Globus pallidus (tissue), 1 donor: ENCODE measurements at places on chromosomes 1 and 21.
A peak's percentile ranks its signal among the peaks of the same experiment; 100 is the strongest.

GRCh38 chr1:215860833-215861232, 293.7 kb downstream of the KCTD3 start:
- no peak for DNase-seq

- no peak for DNase-seq
These were observed 72.8 kb downstream of the ATF6 start for GRCh38 chr1:161838885-161839284.

- DNase-seq: no peak
These were observed 95.6 kb downstream of the ASH1L start for GRCh38 chr1:155466996-155467395.

DNA sequence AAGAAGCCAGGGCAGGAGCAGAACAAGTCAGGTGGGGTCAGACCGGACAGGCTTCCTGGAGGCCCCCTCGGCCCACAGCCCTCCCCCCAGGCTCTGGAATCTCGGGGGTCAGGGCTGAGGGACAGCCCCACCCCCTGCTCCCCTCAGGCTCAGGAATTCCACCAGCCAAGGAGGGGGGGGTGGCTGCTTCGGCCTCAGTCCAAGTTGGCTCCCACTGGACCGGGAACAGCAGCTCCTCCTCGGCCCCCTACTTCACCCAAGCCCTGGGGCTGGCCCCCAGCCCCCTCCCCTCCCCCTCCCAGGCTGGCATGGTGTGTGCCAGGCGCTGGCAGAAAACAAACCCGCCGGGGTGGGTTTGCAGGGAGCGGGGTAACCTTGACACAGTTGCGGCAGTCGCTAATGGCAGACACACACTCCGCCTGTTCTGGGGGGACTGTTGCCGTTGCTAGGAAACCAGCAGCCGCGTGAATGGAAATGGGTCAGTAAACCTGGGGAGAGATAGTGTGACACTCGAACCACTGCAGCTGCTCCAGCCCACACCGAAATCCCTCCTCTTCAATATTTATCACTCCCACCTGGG, 32.4 kb downstream of the AHDC1 start:
- DNase-seq: peak; percentile 24

DNA sequence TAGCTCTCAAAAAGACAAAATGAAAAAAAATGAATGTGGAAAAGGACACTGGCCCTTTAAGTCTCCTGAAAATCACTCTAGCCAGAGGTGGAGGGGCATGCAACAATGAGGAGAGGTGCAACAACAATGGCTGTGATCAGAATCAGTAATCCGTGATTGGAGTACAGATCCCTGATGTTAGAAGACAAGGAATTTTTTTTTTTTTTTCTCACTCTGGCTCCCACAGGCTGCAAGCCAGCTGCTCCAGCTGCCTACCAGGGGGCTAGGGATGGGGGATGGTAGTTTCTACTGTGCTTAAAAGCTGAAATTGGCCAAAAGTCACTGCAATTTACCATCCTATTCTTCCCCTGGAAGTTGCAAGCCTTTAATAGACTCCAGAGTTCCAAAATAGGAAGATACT, 54.5 kb downstream of the STYXL2 start:
- DNase-seq: no peak

DNA sequence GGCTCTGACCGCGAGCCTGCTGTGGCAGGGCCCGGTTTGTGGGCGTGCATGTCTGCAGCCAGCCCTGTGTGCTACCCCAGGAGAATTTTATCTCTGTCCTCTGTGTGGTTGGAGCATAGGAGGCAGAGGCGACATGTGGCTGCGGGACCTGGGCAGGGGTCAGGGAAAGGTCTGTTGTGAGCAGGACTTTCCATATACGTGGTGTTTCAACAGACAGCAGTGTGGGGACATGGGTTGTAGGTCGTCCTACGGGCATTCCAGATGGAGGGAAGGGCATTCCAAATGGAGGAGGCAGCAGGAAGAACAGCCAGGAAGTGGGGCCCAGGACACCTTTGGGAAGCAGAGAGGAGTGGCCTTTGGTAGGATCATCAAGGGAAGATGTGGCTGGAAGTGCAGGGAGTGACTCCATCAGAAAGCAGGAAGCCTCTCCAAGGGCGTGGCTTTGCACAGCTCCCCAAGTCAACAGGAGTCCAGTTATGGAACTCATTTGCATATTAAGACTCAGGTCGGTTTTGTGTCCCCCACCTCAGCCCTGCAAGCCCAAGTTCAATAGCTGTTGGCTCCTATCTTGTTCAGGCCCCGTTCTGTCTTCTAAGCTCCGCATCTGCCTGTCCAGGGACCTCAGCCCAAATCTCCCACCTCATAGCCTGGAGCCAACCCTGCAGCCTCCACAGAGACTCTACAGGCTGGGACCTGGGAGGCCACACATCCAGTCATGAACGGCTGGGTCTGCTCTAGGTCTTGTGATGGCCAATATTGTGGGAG, 309.1 kb downstream of the MATN1 start:
- DNase-seq: no peak

DNA sequence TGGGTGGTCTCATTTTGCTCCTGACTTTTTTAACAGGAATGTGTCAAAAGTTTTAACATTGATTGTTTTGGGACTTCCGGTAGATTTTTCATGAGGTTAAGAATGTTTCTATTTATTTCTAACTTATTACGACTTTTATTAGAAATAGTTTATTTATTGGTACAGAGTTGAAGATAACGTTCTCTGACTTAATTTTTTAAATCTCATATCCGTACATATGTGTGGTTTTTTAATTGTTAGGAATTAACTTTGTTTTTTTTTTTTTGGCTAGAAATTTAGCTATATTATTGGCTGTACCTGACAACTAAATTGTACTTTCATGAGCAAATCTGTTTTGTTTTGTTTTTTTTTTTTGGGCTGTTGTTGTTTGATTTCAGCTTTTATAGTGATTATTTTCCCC, 32.0 kb downstream of the RNF2 start:
- no peak for DNase-seq

DNA sequence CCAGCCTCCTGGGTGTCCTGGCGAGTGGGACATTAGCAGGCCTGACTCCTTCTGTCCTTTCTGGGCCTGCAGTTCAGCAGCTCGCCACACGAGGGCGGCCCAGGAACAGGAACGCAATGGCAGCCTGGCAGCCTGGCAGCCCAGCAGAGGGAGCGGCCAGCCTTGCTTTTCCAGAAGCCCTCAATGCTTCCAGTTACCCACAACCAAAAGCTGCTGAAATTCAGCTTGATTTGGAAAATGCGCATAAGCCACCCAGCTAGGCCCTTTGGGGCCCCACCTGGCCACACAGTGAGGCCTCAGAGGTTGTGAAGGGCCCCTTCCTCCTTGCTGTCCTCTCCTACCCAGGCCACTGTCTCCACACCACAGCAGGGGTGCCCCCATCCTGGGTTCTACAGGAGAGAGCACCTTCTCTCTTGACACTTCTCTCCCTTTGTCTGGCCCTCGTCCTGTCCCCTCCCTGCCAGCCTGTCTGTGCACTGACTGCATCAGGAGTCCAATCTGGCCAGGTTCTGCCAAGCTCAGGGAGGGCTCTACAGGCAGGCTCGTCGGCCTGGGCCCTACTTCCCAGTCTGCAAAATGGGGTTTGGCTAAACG, 103.4 kb upstream of the VAMP3 start:
- DNase-seq: peak; percentile 88

- no peak for DNase-seq
These were observed 57.3 kb downstream of the NKAIN1 start for GRCh38 chr1:31182352-31182751.

- no peak for DNase-seq
These were observed 604 bp upstream of the FMN2 start for GRCh38 chr1:240090957-240091600.

- DNase-seq: no peak
These were observed 1.5 kb downstream of the STX6 start for GRCh38 chr1:181021159-181021558.

- no peak for DNase-seq
These were observed 65.1 kb downstream of the GADD45A start for GRCh38 chr1:67749844-67750690.

- DNase-seq: no peak
These were observed 474.0 kb downstream of the SETD4 start for GRCh38 chr21:35586305-35586704.

- no peak for DNase-seq
These were observed at the start of gene PLA2G2A for GRCh38 chr1:19979494-19979977. TSS of gene PLA2G2A (minus strand) at chr1:19979618. CDS start at chr1:19978773, 845 bp downstream.

DNA sequence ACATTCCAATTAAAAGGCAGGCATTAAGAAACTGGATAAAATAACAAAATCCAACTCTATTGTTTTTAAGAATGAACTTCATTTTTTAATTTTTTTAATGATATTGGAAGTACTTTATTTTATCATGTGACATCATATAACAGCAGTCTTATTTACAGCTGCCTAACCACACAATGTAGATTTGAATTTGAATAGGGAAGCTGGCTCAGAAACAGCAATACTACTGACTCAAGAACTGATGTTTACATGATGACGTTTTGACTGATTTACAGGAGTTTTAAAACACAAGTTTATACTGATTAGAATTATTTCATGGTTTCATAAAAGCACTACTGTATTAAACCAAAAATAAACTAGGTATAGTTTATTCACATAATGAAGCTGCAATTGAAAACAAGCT, 348.7 kb upstream of the NR5A2 start:
- no peak for DNase-seq

GRCh38 chr1:38046333-38046883, at the start of gene POU3F1:
TSS of gene POU3F1 (minus strand) at chr1:38046793. CDS start at chr1:38046743, 50 bp downstream.
- DNase-seq: no peak

DNA sequence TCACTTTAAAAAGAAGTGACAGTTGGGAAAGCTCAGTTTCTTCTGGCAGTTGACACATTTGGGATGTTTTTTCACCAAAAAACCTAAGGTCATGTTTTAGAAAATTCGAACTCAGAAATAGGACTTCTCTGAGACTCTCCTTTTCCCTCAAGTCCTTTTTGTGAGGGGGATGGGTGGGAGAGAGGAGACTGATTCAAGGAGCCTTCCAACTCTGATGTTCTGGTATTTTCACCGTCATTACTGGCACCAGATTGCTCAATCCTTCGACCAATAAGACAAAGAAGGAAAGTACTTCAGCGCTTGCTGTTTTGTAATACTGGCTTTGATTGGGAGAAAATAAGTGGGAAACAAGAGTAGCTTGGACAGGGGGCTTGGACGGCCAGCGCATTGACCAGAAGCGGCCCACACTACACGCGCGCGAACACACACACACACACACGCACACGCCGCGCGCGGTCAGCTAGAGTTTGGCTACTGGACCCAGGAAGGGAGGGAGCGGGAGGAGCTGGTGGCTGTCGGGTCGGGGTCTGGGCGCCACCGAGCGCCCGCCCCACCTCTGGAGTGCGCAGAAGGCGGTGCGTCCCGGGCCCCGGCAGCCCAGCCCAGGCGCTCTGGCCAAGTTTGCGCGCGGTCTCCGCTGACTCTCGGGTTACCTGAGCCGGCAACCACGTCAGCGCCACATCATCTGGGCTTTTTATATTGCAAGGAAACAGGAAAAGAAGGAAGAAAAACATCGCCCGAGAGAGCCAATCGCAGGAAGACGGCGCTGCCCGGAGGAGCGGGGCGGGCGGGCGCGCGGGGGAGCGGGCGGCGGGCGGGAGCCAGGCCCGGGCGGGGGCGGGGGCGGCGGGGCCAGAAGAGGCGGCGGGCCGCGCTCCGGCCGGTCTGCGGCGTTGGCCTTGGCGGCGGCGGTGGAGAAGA, at the start of gene KCNK1:
Gene KCNK1 (plus strand): TSS at position 855 of the 921 bp plus-strand sequence. CDS start 66 bp downstream, at position 921.
- DNase-seq: peak; percentile 64

GRCh38 chr1:87131809-87132283, 196.8 kb upstream of the LMO4 start:
- DNase-seq: peak; percentile 81

DNA sequence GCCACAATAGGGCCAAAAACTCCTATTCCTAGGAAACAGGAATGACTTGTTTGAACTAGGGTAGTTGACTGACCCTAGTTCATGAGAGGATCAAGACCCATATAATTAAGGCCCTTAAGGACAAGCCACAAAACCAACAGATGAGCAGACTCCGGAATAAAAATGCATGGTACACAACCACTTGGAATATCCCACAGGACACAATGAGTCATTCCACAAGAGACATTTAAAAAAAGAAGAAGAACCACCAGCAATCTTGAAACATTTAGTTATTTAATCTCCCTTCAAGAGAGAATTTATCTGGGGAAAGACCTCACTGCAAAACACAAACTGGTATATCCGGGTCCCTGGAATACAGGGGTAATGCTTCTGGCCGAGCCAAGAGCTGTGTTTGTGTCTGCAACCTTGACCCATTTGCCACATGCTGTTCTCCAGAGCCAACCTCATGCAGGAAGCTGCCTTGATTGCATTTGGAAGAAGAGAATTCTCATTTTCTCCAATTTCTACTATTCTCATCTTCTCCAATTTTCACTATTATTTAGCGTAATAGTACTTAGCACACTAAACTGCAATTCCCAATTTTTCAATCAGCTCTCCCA, 135.5 kb downstream of the TGFBR3 start:
- no peak for DNase-seq

- DNase-seq: no peak
These were observed 41.4 kb downstream of the CCDC18 start for GRCh38 chr1:93221913-93222312.

DNA sequence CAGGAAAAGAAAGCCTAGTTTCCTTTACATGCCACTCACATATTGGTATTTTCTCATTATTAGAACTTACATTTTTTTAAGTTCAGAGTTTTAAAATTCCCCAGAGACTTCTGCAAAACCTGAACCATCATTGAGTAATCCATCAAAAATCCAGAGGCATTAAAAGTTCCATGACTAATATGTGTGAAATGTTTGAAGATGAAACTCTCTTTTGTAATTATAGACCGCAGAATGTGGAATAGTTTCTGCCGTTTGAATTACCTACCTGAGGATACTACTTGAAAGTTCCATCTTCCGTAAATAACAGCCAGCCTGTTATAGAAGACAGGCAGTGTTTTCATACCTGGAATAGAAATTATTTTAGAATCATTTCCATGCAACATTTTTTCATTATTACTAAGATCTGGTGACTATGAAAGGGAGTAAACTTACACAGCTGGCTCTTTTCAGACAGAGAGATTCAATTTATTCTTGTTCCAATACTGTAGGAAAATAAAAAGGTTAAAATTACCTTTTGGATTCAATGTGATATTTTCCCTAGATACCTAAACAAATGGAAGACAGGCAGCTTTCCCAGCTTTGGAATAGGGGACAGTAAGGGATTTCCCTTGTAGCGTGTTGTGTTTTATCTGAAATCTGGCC, 131.4 kb downstream of the ST6GALNAC5 start:
- no peak for DNase-seq

DNA sequence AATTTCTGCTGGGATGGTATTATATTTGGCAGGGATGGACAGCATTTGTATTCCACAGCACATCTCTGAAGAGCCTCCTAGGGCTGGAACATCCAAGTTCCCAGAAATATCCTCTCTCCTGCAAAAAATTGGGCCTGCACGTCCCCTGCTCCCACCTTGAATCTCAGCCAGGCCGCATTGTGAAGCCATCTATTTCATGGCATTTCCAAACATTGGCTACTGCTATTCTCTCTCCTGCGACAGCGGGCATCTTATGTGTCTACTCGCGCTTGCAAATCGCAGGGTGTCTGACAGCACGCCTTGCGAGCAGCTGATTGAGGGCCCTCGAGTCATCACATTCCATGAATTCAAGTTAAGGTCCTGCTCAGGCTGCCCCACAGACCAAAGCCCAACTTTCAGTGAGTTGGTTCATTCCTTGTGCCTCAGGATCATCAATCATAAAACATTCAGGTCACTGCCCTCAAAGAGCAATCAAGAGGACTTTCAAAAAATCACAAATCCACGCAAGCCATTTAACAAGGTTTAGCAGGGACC, 15.8 kb downstream of the RGS8 start:
- no peak for DNase-seq
